ENCODE measurements at places on chromosomes 12 and 14. TPM values are rescaled to one million over a fixed set of nuclear protein-coding genes. Genes with fewer than 3 reads are reported as not detected.

The LRRC10 gene
- total RNA-seq, result not detected

The PLCZ1 gene
- not detected for total RNA-seq

The RDH16 gene
- total RNA-seq, result 0.42 TPM

DNA sequence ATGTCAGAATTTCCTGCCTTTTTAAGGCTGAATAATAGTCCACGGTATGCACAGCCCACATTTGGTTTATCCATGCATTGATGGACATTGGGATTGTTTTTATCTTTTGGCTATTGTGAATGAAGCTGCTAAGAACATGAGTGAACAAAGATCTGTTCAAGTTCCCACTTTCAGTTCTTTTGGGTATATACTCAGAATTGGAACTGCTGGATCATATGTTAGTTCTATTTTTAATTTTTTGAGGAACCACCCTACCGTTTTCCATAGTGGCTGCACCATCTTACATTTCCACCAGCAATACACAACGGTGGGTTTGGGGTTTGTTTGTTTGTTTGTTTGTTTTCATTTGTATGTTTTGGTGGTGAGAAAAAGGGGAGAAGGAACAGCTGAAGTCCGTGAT lies 6.4 kb downstream of the GPR68 start:
- DNase-seq, result no peak

The KRT86 gene
- 0.64 TPM for total RNA-seq
